ENCODE measurements at places on chromosomes 12 and 14.

DNA sequence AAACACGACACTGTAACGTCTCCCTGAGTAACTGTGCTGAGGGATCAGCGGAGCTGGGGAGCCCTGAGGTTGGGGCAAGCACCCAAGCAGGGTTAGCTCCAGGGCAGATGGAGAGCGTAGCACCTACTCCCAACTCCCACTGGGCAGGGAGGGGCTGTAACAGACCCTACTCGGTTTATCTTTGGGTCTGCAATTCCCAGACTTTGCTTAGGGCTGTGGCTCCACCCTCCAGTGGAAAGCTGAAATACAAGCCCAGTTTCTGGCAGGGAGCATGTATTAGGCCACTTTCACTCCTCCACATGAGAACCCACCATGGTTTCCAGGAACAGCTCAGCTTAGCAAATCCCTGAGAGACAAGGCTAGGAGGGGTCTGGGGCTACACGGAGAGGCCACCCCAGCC, 17.3 kb upstream of the TC2N start:
- DNase-seq, result no peak

DNA sequence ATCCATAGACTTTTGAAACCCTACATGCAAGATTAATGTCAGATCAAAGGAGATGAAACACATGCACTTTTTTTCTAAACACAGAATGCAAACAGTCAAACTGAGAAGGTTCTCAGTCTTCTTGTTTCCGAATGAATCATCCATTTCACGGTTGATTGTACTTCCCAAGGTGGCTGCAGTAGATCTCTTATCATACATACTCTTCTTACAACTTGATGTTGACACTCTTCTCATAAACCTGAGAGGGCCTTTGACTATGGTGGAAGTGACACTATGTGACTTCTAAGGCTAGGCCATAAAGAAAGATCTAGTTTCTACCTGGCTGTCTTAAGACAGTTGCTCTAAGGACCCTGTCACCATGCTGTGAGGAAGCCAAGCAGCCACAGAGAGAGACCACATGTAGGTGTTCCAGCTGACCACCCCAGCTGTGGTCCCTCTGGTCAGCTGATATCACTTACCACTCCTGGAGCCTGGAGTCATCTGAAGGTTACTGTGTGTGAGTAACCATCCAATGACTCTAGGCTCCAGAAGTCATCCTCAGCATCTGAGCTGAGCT, 67.2 kb upstream of the HMGA2 start:
- DNase-seq, result peak; percentile 27

GRCh38 chr12:78018939-78019338, 188.2 kb downstream of the NAV3 start:
- peak; percentile 66 for DNase-seq

DNA sequence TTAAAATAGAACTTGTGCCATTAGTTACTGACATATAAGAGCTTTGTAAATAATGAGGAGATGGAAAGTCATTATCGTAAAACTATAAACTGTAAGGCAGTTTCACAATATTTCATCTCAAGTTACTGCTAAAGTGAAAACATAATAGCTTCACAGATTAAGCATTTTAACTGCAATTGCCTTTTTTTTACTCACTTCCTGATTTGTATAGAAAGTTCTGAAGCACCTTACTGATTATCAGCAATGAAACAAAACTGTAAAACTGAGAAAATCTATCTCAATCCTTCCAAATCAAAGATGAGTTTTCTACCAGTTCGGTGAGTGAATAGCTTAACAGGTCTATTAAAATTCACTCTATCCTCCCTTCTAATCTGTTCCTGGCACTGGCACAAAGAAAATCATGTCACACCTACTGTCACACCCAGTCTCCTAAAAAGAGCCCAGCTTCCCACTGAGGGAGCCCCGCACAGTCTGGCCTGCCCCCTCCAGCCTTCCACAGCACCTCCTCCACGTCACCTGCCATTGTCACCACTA, 161.4 kb upstream of the ABCD2 start:
- DNase-seq, result no peak

- no peak for DNase-seq
Observed at GRCh38 chr12:16555630-16556029, 50.3 kb downstream of the LMO3 start.

GRCh38 chr14:50874757-50875156, 2.9 kb downstream of the ABHD12B start:
- DNase-seq, result no peak

- no peak for DNase-seq
Observed at GRCh38 chr12:19144287-19144686, 14.8 kb downstream of the PLEKHA5 start.

DNA sequence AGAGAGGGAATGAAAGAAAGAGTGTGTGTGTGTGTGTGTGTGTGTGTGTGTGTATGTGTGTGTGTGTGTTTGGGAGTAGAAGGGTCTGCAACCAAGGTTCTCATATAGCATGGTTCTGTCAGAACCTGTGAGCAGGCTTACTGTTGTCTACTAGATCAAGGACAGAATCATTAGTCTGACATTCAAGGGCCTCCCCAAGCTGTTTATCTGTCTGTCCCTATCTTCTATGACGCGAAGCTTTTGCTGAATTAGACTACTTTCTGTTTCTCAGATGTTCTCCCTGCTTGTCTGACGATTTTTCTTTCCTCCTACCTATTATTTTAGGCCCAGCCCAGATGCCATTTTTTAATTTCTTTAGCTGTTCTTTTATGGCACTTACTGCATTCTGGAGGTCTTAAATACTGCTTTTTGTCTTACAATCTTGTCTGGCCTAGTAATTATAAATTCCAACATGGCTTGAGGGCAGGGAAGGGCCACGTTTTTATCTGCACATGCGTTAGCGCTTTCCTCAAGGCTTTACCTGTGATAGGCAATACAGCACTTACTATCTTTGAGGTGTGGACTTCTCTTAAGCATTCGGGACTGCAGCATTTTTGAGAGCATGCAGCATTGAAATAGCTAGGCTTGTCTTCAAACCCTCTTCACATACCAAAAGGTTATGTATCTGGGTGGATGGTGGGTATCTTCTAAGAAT, 150.2 kb downstream of the TTLL5 start:
- no peak for DNase-seq

All from fibroblast of lung (primary cell).